ENCODE measurements at places on chromosomes 2 and 18.

- no peak for DNase-seq
Observed at GRCh38 chr2:100929147-100929546, 72.9 kb upstream of the RPL31 start.

- DNase-seq: no peak
Observed at GRCh38 chr2:23454501-23455120, 69.6 kb downstream of the KLHL29 start.

- no peak for DNase-seq
Observed at GRCh38 chr18:46296656-46297055, 192.5 kb downstream of the HAUS1 start.

GRCh38 chr18:69649684-69650083 is 249.0 kb downstream of the DOK6 start:
- no peak for DNase-seq

DNA sequence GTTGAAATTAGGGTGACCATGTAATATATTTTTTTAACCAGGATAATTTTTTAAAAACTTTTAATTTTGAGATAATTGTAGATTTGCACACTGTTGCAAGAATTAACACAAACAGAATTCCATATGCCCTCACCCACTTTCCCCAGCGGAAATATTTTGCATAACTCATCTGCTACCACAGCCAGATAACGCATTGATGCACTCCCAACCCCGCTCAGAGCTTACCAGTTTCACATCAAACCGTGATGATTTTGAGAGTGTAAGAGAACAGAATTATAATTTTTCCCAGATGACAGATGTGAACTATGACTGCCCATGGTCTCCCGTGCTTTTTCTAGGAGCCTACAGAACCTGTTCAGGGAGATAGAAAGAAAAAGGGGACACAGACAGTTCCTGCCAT is 35.2 kb upstream of the LDLRAD4 start:
- no peak for DNase-seq

GRCh38 chr2:620471-621302 is 56.5 kb downstream of the TMEM18 start:
- no peak for DNase-seq

DNA sequence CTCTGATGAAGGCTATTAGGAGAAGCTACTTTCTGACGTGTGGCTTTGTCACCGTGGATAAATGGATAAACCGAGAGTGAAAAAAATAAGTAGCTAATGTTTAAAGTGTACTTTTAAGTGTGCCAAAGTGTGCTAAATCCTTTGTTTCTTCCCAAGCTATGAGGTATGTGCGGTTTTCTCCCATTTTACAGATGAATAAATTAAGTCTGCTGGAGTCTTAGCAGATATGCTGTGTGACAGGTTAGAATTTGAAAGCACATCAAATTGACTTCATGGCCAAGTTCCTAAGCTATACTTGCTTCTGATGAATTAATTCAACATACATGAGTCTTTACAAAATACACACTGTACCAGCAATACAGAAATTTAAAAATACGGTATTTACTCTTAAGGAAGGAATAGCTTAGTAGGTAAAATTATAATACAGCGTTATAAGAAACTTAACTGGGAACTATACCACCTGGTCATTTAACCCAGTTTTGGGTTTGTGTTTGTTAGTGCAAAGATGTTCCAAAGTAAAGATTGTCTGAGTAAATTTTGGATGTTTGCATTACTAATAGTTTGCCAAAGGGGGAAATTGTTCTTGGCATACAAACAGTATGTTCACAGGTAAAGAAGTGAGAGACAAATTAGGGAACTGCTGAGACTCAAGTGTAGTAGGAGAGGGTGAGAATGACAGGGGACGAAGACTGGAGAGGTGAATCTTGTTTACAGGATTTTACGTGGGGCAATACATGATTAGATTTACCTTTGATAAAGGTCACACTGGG is 1.4 kb downstream of the AGPS start:
- DNase-seq: no peak

GRCh38 chr2:233544200-233544610 is 22.4 kb downstream of the USP40 start:
- no peak for DNase-seq

DNA sequence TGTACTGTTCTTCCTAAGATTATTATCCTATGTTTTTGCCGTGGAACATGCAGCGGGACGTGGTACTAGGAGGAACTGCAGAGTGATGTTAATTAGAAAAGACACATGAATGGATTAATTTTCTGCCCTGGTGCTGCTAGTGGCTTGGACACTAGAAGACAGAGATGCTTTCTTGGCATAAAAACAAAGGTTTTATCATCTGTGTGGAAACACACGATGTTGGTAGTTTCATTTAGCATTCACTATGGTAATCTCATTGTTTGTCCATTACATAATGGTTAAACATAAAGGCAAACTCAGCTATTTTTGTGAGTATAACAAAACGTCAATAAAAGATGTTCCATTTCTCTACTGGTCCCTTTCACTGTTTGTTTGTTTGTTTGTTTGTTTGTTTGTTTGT is 22.8 kb downstream of the COL6A3 start:
- DNase-seq: no peak

- DNase-seq: no peak
Observed at GRCh38 chr2:128646091-128646490, 327.4 kb upstream of the HS6ST1 start.

DNA sequence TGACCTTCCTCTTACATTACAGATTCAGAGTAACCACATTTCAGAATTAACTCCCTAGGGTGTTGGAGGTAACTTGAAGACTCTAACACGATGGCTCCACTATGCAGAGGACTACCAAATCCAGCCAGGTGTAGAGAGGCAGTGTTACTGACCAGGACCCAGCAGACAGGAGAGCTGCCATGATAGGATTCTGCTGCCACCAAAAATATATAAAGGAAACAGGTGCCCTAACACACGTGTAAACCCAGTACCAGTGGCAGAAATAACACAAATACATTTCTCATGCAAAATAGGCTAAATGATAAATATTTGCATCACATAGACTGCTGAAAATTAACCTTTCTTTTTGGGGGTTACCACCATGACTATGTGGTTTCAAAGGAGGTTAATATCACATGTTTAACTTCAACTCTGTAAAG is 7.0 kb downstream of the ZBTB14 start:
- DNase-seq: no peak

- no peak for DNase-seq
Observed at GRCh38 chr2:129880971-129881370, 98.5 kb upstream of the RAB6C start.

GRCh38 chr2:110873056-110873502 is 140.7 kb downstream of the ACOXL start:
- no peak for DNase-seq

- no peak for DNase-seq
Observed at GRCh38 chr2:7732497-7732896, 815.3 kb downstream of the RNF144A start.

GRCh38 chr2:148967578-148967977 is 70.9 kb upstream of the LYPD6B start:
- DNase-seq: no peak

DNA sequence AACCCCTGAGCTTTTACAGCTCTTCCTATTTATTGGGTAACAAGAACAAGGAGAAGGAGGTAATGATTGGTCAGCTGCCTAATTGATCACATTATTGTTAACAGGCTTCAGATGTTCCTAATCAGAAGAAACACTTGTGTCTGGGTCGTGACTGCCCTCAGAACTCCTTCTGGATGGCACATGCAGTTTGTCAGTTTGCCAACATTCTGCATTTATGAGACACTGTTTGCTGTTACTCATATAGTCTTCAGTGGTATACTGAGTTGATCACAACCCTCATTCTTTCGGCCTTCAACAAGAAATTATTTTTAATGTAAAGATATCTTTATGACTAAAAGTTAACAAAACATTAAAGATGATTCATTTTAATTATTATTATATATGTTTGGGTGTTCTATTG is 95.7 kb upstream of the DOCK10 start:
- DNase-seq: no peak

GRCh38 chr18:42365591-42365990 is 410.6 kb downstream of the PIK3C3 start:
- DNase-seq: no peak

DNA sequence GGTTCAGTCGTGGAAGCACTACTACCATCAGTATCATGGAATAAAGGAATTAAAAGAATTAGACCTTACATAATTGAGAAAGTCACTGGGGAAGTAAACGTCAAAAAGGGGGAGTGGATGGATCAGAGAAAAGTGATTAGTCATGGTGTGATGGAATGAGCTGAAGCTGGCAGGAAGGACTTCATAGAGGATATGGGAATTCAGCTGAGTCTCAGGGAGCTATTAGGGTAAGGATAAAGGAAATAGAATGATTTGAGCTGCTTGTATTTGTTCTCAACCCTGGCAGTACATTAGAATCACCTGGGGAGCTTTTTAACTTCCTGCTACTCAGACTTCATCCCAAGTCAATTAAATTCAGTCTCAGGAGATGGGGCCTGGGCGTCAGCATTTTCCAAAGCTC is 53.4 kb upstream of the SETBP1 start:
- no peak for DNase-seq

DNA sequence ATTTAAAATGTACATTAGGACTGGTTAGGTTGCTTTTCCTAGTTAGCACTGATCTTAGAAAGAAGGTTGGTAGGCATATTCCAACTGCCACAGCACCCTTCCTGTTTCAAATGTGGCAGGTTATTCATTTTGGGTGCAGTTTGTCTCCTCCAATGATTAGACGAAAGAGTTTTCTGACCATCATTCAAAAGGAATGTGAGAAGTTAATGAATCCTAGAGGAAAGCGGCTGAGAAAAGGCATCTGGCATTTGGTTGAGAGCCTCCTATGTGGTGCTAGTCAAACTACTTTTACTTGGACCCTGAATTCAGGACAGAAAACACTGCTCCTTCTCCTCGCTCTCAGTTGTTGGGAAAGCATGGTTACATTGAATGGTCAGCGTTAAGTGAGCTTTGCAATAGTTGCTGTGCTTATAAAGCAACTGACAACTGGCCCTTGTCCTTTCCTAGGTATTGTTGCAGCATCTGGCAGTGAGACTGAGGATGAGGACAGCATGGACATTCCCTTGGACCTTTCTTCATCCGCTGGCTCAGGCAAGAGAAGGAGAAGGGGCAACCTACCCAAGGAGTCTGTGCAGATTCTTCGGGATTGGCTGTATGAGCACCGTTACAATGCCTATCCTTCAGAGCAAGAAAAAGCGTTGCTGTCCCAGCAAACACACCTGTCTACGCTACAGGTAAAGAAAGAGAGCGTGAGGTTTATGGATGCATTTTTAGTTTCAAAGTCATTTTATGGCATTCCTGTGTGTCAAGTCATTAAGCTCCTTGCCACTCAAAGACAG is 6.1 kb downstream of the TGIF1 start:
- DNase-seq: no peak

DNA sequence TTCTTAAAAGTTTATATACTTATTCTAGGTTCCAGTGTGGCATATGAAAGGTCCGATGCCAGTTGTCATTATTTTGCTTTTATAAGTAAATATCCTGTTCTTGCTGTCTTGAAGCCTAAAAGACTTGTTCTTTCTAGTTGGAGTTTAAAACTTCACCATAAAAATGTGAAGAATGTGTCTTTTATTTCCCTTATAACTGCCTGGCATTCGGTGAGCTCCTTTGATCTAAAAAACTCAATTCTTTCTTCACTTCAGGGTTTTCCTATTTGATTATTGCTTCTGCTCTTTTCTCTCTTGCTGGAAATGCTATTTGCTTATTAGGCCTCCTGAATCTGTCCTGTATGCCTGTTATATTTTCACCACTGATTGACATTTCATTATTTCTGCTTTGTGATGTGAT is 51.6 kb downstream of the TSPYL6 start:
- no peak for DNase-seq

DNA sequence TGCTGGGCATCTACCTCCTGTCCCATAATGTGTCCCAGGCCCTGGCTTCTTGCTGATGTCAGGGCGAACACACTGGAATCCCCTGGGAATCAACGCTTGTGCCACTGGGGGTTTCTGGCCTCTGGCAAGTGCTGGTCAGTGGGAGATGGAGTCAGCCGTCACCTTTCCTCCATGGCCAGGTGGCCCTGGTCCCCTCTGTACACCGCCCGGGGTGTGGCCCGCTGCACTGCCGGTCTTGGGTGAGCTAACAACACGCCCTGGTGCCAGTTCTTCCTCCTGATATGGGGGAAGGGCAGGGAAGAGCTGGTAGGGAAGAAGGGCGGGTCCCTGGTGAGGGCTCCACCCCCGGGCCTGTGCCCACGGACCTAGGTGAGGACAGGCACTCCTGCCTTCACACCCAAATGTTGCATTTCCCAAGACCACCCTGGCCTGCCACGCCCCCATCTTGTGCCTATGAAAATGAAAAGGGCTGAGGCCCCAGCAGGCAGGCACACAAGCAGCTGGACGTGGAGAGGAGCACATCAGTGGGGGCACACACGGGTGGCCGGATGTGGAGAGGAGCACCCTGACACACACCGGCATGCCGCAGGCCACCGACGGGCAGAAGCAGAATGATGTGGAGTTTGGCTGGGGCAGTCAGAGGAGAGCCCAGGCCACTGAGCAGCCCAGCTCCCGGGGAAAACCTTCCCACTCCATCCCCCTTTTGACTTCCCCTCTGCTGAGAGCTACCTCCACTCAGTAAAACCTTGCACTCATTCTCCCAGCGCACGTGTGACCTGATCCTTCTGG is 140.5 kb downstream of the ASB1 start:
- no peak for DNase-seq
